ENCODE measurements at places on chromosomes 5 and 9.

GRCh38 chr5:179452356-179453230, 97.8 kb upstream of the RUFY1 start:
- DNase-seq = no peak

DNA sequence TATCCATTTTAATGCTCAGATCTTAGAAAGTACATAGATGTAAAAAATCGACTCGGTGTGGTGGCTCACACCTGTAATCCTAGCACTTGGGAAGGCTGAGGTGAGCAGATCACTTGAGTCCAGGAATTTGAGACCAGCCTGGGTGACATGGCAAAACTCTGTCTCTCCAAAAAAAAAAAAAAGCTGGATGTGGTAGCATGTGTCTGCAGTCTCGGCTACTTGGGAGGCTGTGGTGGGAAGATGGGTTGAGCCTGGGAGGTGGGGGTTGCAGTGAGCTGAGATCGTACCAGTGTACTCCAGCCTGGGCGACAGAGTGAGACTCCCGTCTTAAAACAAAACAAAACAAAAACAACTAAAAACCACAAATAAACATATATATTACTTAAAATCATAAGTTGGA, 61.4 kb downstream of the RASA1 start:
- no peak for DNase-seq

DNA sequence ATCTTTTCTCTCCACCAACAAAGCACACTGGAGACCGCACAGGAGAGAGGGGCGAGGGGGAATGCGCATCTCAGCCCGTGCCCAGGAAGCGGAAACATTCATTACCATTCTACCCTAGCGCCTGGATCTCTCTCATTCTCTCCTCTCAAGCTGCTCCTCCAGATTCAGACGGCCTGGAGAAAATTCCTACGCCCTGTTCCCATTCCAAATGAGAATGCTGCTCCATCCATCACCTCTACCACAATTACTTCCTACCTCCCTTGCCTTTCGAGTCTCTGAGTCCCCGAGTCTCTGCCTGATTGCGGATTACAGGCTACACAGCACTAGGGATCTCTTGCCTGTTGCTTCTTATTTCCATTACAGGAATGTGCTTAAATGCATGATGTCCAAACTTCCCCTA, 6.7 kb downstream of the DDX31 start:
- no peak for DNase-seq

DNA sequence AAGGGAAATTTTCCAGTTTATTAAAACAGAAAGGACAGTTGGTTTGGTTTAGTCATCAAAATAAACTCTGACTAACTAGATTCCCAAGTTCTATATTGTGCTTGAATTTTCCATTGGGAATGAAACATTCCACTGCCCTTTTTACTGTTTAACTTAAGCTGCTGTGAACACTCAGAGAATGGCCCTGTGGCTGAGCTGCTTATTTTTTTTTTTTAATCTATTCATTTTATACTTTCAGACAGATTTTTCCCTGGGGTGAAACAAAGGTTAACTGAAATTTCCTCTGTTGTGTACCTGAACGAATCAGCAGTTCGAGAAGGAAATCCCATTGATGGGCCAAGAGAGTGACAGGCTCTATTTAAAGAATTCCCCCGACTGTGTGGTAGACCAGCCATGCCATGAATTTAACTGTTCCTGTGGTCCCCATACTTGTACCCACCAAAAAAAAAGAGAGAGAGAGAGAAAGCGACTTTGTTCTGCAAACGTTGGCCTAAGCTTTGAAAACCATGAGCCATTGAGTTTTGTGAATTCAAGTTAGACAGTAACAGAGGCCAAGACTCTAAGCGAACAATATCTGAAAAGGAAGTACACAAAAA, 138.7 kb upstream of the GRHPR start:
- DNase-seq = no peak

GRCh38 chr5:36696059-36696673, 89.8 kb downstream of the SLC1A3 start:
- DNase-seq = no peak

DNA sequence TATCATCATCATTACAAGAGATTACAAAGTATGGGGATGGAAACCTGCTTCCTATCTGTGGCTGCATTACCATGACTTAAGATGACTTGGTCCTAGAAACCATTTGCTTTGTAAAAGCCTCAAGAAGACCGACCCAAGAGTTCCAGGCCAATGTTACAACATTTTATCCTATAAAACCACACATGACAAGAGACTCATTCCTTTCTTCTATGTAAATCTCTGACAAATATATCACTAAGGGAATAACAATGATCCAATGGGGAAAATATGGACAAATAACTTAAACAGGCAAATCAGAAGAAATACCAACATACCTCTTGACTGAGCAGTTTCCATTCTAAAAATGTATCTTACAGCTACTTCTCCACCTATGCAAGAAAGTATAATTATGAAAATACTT, 44.3 kb upstream of the VPS13A start:
- no peak for DNase-seq

DNA sequence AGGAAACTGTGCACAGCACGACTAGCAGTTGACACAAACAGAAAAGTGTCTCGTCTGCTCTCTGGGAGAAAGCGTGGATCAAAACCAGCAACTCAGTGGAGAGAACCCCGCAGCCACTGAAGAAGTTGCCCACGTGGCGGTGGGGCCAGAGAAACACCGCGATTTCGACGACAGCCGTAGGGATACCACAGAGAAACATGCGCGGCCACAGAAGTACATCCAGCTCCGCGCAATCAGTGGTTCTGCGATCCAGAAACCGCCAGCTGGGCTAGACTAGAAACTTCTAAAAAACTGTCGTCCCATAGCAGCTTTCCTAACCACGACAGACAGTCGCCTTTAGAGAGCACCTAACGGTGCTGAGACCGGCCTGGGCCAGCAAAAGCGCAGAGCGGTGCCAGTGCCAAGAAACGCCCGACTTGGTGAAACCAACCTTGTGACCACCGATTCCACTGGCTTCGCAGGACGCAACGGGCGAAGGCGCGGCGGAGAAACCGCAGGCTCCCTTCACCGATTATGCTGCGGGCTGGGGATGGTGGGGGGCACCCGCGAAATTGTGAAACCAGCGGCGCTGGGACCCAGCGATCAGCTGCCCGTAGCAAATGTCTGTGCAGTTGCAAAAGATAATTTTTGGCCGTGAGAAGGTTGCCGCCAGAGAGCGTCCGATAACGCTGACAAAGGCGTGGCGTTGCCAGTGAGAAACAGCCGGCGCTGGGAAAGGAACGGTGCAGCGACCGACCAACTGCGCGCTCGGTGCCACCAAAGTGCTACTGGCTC, 2.7 kb upstream of the ANXA2R start:
- DNase-seq = peak; percentile 76

DNA sequence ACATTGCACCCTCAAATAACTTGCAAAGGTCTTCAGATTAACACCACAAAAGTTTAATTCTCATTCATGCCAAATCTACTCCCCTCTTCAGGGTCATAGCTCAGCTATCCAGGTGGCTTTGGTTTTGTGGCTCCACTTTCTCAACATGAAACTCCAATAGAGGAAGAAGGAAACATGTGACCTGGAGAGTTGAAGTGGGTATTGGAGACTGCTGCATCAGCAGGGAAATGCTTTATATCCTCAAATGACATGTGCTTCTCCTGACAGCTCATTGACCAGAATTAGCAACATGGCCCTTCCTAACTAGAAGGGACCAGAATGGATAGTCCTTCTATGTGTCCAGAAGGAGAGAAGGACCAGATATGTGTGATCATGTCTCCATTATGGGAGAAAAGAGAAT, 73.6 kb downstream of the TLR4 start:
- no peak for DNase-seq

GRCh38 chr9:27329291-27329690, 32.3 kb upstream of the EQTN start:
- no peak for DNase-seq

GRCh38 chr5:124089578-124089977, 577.6 kb downstream of the CSNK1G3 start:
- DNase-seq = no peak

DNA sequence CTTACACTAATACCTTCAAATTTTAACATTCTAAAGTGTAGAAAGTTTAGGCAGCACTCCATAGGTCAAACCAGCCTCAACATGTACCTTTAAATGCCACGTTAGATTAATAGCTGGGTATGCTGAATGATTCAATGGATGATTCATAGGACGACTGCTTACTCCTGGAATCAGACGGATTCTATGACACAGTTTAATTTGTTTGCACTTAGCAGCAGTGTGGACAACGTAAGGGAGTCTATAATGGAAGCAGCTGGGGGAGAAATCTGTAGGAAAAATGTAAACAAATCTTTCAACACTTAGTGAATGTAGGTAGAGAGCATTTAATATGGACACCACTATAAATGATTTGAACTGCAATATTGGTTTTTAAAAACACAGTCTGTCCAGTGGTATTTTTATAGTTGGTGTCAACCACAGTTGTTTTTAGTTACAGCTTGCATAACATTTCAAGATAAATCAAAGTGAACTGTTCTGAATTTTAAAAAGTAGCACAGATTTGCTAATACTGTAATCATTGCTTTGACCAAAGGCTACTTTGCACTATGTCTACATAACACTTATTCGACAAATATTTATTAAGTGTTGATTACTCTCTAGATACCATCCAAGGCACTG, 701.5 kb upstream of the MEF2C start:
- no peak for DNase-seq

- DNase-seq = no peak
Measured at GRCh38 chr9:136193127-136193890, 11.6 kb downstream of the LHX3 start.

DNA sequence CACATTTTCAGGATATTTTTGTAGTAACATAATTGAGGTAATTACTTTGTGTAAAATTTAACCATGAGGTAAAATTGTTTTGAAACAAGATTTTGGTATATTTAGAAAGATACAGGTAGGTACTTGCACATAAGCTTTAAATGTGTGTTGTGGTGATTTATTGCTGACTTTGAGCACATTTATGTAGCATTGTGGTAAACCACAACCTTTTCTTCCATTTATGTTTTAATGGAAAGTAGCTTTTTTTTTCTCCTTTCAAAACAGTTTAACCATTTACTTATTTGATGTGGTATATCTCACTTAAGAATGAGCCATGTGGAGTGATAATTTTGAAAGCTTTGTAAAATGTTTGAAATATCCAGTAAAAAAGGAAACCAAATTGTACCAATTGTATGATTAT, 35.6 kb downstream of the FCHO2 start:
- no peak for DNase-seq

DNA sequence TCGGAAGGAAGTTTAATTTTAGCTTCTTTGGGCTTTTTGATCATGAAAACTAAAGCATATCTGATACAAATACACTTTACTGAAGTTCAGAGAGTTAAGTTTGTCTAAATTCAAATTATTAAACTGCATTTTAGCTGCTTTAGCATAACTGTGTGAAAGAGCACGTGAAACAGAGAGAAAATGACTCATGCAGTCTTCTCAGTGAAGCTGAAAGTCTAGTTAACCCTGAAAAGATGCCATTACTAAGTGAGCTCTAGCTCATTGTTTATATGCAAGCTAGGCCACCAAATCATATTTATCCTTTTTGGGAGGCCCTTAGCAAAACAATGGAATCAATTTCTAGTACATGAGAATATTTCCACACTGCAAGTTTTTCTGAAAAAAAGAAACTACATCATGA, 27.6 kb downstream of the TPD52L3 start:
- DNase-seq = no peak

DNA sequence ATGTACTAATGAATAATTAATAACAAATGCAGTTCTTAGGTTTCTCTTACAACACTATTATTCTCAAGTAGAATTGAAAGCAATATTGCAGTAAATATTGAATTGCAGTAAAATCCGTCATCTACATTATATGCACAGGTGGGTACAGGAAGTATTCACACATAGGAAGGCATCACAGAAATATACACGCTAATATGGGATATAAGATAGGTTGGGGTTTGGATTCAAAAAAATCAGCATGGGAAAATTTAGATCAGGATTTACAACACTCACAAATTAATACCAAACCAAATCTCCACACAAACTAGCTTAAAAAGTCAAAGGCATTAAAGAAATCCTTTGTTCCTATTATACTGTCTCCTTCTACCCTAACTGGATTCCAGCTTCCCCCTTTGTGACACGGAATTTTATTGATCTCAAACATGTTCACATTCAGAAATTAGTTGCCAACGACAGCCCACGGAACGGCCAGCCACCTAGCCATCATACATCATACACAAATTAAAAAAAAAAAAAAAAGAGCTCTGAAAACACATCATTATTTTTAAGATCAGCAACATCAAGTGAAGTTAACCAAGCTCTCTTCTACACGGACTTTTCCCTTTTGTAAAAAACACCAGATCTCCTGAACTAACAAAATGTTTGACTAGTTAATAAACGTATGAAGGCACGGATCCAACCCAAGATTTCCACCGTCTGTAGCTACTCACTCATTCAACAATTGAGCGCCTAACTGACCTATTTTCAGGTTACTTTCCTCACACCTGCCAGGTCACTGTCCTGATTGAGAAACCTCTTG, 2.2 kb downstream of the NR6A1 start:
- no peak for DNase-seq

GRCh38 chr5:17796757-17797396, 162.6 kb downstream of the TAF11L14 start:
- DNase-seq = no peak

- DNase-seq = no peak
Measured at GRCh38 chr9:82273121-82273520, 284.5 kb downstream of the SPATA31D1 start.

DNA sequence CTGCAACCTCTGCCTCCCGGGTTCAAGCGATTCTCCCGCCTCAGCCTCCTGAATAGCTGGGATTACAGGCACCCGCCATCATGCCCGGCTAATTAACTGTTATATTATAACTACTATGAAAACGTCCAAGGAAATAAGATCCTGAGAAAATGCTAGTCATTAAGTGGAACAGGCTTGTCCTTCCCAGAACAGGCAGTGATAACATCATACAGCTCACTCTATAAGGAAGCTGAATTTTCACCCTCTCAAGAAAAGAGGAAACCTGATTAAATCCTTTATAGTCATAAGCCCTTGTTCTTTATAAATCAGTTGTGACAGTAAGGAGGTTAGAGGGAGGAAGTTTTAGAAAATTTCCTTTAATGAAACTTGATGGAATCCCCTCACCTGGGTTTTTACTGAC, 163.9 kb upstream of the CLINT1 start:
- DNase-seq = no peak

- no peak for DNase-seq
Measured at GRCh38 chr5:8997542-8998070, 548.3 kb downstream of the SEMA5A start.

GRCh38 chr5:61817472-61818326, 485.6 kb downstream of the ZSWIM6 start:
- DNase-seq = no peak

DNA sequence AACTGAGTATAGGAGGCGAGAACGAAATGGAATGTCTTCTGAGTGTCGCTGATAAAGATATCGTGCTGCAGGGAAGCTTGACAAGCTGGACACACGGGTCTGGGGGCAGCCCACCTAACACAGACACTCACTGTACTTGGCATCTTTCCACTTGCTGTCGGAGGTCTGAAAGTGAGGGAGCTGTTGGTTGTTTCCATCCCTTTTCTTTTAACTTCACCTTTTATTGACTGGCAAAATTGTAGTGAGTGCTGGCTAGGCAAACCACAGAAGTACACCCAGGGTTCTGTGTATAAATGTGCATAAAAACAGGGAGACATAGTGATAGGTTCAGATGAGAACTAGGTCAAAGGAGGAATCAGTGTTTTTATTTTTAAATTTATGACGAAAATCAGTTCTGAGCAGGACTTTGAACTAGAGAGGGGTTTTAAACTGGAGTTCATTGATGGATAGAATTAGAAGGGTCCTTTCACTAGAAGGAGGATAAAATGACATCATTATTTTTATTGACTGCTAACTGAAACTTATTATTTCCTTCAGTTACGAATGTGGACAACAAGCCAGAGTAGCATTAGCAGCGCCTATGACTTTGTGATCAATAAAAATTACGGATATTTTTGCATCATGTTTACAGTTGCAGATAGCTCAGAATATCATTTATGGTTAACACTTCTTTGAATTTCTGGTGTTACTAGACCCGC, 817 bp downstream of the GAPVD1 start:
- DNase-seq = no peak

Measured in CD4-positive, alpha-beta T cell treated with Interferon gamma for 1 hour (primary cell).